Sigmoid colon (tissue), 7 donors: ENCODE measurements at places on chromosomes 1 and 21. TPM values are rescaled to one million over a fixed set of nuclear protein-coding genes. Genes with fewer than 3 reads are reported as not detected.

- H3K27ac ChIP-seq: no peak overlapping the region
- H3K4me1 ChIP-seq: no peaks in the 10 kb centered on the region
- H3K4me3 ChIP-seq: no peak overlapping the region
- DNase-seq: no peak
- H3K36me3 ChIP-seq: no peaks in the 10 kb centered on the region
Measured at GRCh38 chr1:236978740-236979139, 25.5 kb downstream of the MT1HL1 start.

DNA sequence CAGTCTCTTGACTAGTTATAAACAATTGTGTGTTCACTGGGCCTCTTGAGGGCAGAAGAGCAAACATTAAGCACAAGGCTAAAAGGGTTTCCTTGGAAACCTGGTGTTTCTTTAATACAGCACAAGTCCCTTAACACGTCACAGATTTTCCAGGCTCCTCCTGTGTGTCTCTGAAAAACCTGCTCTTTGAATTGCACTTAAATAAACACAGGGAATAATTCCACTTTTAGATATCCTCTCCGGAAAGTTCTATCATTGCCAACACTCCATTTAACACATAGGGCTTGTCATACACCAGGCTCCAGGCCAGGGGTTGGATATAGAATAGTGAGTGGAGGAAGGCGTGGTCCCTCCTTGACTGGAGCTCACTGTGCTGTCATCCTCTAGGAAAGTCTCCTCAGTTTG is 442.6 kb downstream of the DSCAM start:
- no peak overlapping the region for H3K4me3 ChIP-seq
- H3K4me1 ChIP-seq: peaks cover 7% of the 10 kb centered on the region
- H3K27me3 ChIP-seq: no peaks in the 10 kb centered on the region
- no peaks in the 10 kb centered on the region for H3K36me3 ChIP-seq
- no peak for DNase-seq
- no peak overlapping the region for H3K27ac ChIP-seq

DNA sequence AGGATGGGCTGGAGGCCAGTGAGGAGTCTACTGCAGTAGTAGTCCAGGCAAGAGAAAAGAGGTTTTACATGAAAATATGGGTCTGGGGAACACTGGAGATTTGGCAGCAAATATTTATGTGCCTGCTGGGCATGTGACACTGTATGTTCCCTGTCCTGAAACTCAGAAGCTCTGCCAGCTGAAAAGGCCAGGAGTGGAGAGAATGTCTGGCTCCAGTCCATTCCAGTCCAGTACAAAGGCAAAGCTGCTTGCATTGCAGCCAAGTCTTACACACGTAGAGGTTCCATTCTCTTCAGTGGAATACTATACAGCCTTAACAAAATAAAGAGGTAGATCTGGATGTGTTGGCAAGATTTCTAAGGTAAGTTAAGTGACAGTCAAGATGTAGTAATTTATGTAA is 7.5 kb upstream of the YBX1 start:
- H3K36me3 ChIP-seq: peaks cover 3% of the 10 kb centered on the region
- H3K27me3 ChIP-seq: no peaks in the 10 kb centered on the region
- DNase-seq: no peak
- no peaks in the 10 kb centered on the region for H3K4me1 ChIP-seq

DNA sequence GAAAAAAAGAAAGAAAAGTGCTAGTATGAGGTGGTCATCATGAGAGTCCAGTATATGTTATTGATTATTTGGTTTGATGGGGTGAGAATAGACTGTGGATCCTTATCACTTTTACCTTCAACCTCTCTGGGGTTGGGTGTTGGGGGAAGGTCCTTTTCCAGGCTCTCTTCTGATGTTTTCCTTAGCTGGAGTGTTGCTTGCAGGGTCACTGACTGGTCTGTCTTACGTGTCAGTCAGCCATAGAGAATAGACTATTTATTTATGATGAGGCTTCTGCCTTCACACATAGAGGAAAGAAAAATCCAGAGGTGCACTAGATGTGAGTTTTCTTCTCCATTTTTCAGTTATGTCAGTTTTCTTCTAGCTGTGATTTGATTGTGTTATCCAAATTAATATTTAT is 36.5 kb downstream of the MAP3K21 start:
- H3K4me1 ChIP-seq: no peaks in the 10 kb centered on the region
- H3K36me3 ChIP-seq: no peaks in the 10 kb centered on the region
- H3K27ac ChIP-seq: no peak overlapping the region
- DNase-seq: no peak
- H3K4me3 ChIP-seq: no peak overlapping the region

- no peak for DNase-seq
- H3K36me3 ChIP-seq: no peaks in the 10 kb centered on the region
Measured at GRCh38 chr1:159851407-159851806, 11.1 kb downstream of the VSIG8 start.

The MX2 gene
- 8.3 TPM for total RNA-seq

The WNT2B gene
- total RNA-seq: 1.8 TPM

The TLR5 gene
- 4.6 TPM for total RNA-seq

The SHISA4 gene
- 23.7 TPM for total RNA-seq
